Right kidney (tissue), 9 donors: ENCODE measurements at places on chromosomes 12 and 14.

DNA sequence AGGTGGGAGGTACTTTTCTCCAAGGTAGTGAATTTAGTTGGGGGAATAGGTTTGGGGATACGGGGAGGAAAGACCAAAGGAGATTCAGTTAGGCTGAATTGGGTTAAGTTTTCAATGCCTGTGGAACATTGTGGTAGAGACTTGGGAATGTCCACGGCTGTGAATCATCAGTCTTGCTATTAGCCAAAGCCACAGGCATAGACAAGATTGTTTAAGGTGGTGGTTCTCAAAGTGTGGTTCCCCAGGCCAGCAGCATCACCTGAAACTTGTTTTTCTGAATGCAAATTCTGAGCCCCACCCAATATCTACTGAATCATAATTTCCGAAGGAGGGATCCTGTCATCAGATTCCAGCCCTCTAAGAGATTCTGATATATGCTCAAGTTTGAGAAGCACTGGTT, 316.2 kb downstream of the EGLN3 start:
- DNase-seq: no peak

DNA sequence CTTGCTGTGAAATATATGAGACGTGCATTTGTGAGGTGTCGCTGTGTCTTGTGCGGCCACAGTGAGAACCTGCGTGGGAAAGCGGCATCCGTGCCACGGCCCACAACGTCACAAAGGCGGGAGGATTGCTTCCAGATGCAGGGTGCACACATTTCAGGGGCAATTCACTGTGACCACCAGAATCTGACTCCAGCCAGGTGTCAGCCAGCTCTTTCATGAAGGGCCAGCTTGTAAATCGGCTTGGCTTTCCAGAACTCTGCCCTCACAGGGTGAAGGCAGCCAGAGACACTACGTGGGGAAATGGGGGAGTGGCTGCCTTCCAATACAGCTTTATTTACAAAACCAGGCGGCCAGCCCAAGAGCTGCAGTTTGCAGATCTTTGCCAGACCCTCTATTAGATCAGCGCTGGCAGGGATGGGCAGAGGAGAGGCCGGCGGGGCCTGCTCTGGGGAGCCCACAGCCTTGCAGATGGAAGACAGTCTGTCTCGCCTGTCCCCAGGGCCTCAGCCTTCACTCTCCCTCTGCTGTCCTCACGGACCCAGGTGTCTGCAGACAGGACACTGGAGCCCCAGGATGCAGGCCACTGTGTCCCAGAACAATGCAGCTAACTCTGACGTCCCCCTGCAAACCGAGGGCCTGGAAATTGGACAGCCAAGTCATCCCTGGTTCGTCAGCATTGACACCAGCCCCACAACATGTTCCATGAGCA, 53.5 kb downstream of the ADGRD1 start:
- DNase-seq: peak; percentile 33

- no peak for DNase-seq
Measured at GRCh38 chr14:91317381-91318308, 73.1 kb upstream of the GPR68 start.

DNA sequence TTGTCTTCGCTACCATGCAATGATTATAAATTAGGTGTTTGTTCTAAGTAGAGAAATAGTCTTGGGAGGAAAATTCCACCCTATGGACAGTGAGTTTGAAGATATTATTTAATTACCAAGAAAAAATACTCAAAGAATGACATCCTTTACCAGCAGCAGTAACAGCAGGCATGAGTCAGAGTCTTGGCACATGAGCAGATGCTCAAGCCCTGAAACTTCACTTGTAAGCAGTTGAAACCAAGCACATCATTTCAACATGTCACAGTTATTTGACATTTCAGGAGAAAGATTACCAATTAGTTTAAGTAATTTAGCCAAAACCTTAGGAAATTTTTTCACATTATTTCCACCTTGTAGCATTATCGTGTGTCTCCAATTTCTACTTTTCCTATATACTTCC, 99.2 kb downstream of the C12orf50 start:
- no peak for DNase-seq

DNA sequence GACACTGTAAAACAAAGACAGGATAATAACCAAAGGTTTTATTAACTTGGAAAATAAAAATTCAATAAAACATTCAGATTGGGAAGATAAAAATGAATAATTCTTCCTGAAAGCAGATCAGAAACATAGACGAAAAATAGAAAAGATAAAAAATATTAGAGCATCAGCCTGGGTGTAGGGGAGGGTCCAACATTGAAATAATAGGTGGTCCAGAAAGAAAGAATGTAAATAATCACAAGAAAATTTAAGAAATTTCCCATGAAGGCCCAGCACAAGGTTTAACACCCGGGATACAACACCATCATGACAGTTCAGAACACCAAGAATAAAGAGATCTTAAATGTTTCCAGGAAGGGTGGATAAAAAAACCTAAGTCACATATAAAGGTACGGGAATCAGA, 31.1 kb upstream of the DICER1 start:
- DNase-seq: no peak
